Activated CD4-positive, alpha-beta T cell treated with anti-CD3 and anti-CD28 coated beads for 48 hours (primary cell): ENCODE measurements at places on chromosomes 16 and 17.

- DNase-seq, result no peak
Observed at GRCh38 chr17:4725646-4726310, 5.5 kb upstream of the MED11 start.

DNA sequence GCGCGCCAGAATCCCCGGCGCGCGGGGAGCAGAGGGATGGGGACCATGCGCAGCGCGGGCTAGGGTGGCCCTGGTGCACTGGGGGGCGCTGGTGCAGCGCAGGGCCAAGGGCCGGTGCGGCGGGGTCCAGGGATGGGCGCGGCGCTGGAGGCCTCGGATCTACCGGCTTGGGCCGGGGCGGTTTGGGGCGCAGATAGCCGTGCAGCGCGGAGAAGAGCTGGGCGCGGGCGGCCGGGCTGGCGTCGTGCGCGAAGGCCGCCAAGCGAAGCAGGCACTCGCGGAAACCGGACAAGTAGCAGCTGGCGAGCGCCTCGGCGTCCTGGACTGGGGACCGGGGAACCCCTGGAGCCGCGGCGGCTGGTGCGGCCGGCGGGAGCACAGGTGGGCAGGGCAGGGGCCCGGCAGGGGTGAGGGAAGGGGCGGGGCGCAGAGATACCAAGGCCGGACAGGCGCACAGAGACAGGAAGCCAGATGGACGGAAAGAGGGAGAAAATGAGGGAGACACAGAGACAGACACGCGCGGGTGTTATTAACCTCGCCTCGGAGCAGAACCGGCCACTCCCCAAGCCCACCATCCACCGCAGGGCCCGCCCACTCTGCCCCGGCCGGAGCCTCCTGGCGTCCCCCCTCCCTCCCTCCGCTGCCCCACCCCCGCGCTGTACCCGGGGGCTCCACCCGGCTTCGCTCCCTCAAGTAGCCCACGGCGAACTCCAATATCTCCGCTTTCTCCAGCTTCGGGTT lies 2.1 kb downstream of the HES7 start:
- DNase-seq, result peak; percentile 68

GRCh38 chr16:84367750-84368307 lies 509 bp upstream of the ATP2C2 start:
- DNase-seq, result no peak

GRCh38 chr16:79426663-79427062 lies 173.9 kb downstream of the MAF start:
- DNase-seq, result no peak

- DNase-seq, result no peak
Observed at GRCh38 chr17:37802061-37802595, 57.3 kb upstream of the HNF1B start.
